Stimulated activated naive CD4-positive, alpha-beta T cell treated with Interleukin-2 at 50 U/mL for 16 hours (primary cell): ENCODE measurements at places on chromosomes 16 and 17.

DNA sequence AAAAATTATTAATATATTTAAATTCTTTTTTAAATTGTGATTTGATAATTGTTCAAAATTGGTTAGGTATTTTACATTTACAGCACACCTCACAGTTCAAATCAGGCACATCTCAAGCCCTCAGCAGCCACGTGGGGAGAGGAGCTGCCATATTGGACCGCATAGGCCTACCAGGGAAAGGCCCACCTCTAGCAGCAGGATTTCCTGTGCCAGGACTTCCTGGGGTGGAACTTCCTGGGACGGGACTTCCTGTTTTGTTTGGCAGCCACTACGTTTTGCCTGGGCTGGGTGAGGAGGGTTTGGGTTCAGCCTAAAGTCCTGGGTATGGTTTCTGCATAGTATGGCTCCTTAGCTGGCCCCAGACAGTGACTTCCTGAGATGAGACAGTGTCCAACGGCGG lies 298.5 kb upstream of the FOXF1 start:
- DNase-seq: no peak

GRCh38 chr17:74514632-74515334 lies 16.5 kb downstream of the CD300LB start:
- DNase-seq: no peak

GRCh38 chr16:47777220-47777619 lies 316.1 kb downstream of the PHKB start:
- no peak for DNase-seq

- no peak for DNase-seq
Measured at GRCh38 chr16:58013201-58013956, 12.2 kb downstream of the USB1 start.

DNA sequence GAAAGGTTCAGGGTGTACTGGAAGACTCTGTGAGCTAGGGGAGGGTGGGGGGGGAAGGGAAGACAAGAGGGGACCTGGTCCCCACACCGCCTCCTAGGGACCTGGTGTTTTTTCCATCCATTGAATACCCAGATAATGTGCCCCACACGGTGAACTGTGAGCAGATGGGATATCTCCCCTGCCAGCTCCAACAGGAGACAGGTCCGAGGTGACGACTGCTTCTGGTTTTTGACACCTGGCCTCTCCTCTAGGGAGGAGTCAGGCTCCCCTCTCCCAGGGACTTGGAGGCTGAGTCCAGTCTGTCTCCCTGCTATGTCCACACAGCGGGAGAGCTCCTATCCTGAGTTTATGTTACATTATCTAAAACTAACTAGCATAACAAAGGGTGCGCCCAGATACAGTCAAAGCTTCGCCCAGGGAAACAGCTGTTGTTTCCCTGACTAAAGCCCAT lies 1.8 kb downstream of the MARVELD3 start:
- no peak for DNase-seq
